ENCODE measurements at places on chromosomes 2 and 18.

GRCh38 chr2:74708883-74709282 lies 54.8 kb downstream of the SEMA4F start:
- DNase-seq: no peak

DNA sequence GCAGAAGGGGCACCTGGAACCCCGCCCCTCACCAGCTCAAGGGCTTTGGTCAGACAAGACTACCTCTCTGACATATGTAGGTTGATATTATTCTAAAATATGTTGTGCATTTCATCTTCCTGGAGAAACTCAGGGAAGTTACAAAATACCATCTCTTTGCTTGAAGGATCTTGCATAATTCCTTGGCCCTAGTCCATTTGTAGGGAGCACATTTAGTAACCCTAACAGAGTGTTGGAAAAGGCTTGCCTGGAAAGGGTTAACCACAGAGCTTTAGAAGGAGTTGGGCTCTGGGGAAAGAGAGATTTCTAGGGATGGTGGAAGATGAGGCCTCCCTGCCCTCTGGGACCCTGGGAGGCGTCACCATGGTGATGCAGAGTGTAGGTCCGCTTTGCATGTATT lies 143.0 kb upstream of the SLC1A4 start:
- DNase-seq: no peak

- no peak for DNase-seq
Measured at GRCh38 chr2:182228741-182229140, 198.1 kb downstream of the PDE1A start.

DNA sequence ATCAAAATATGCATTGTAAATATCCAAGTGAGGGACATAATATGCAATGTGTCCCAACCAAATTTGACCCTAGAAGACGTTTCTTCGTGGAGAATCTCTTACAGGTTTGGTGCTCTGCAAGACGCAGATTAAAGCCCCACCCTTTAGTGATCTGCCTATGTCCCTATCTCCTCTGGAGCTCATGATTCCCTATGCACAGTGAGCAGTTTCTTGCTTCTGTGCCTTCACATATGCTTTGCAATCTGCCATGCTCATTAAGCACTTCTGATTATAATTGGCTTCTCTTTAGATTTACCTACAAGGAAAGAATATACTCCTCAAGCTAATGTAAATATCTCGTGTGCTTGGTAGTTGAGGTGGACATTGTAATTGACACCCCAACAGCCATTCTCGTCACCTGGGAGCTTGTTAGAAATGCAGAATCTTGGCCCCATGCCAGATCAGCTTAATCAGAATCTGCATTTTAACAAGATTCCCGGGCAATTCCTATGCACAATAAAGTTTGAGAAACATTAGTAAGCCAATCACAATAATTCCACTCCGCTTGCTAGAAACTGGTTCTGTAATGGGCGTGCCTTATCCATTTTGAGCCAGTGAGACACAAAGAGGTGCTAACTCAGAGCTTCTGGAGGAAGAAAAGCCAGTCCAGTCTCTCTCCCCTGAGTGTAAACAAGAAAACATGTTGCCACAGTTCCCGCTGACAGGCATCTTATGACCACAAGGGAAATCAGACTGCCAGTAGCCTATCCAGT lies 2.8 kb upstream of the PUM2 start:
- DNase-seq: no peak

DNA sequence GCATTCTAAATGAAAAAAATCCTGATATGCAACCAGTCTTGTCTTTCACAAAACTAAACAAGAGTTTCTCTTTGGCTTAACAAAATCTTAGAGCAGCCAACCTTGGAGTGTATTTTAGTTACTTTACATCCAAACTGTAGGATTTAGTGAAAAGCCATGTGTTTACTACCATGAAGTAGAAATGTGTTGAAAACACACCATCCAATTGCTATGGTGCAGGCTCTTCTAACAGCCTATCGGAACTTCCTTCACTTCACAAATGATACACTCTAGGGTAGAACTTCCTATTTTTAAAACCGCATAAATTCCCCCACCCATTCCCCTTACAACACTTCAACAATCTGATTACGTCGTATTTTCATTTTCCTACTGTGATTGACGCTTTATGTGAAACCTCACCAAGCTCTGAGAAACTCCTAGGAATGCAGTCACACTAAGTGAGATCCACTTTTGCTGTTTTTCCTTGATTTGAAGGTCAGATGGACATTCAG lies 74.4 kb upstream of the MAP4K4 start:
- no peak for DNase-seq

DNA sequence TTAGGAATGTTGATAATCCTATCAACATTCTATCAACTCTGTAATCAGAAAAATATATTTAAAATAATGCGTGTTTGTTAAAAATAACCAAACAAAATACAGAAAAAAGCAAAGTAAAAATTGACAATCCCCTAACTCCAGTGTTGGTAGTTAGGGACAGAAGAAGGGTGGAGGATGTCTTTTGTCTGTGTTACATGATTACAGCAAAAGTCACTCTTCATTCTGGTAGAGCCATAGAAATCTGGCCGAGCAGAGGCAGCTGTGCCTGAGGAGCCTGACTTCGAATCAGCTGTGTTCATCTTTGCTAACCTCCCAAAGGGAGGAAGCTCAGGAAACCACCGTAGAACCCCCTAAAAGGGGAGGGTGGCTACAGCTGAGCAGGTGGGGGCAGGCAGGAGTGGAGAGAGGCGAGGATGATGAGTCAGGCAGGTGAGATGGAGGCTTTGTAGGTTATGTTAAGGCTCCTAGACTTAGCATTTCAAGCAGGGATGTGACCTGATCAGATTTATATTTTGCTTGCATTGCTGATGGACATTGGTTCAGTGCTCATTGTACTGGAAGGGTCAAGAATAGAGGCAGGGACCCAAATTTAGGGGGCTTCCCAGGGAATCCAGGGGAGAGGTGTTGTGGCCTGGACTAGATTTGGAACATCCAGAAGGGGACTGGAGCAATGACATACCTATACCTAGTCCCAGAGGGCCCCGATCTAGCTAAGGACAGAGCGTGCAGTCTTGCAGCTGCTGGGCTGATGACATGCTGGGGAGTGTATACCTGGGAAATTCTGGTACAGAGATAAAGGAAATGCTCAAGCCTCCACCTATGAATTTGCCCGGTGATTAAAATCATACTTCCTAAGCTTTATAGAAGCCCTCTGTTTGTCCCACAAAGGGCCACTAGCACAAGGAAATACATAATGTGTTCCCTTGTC lies 95.7 kb downstream of the NEDD4L start:
- no peak for DNase-seq

DNA sequence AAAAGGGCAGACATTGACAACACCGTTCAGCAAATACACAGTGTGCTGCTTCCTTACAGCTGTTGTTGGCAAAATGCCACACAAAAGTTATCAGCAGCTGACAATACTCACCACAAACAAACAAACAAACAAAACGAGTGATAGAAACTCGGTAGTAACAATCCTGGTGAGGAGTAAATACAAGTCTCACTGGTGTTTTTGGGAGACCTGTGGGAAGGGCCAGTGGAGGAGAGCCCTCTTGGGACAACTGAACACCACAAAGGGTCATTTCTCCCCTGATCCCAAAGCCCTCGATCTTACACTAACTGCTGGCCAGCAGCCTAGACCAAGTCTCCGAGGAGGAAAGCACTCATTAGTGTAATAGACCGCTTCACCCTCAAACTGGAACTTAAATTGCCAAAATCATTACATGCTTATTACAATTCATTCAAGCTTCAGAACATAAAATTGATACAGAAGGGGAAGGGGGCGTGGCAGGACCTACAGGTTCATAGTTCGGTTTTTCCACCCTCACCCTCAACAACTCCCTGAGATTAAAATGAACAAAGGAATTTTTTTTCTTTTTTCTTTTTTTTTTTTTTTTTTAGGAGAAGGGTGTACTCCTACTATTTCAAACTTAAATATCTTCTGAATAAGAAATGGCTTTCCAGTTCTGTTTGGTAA lies 5.0 kb downstream of the AP1S3 start:
- no peak for DNase-seq

- no peak for DNase-seq
Measured at GRCh38 chr18:78972930-78973331, 6.7 kb upstream of the SALL3 start.

- no peak for DNase-seq
Measured at GRCh38 chr2:163692611-163693482, 43.0 kb downstream of the FIGN start.

Data from HuH-7.5 (cell line).